ENCODE measurements at places on chromosomes 4 and X.

- no peak for DNase-seq
These were observed 119.3 kb downstream of the RASGEF1B start for GRCh38 chr4:81352446-81352835.

DNA sequence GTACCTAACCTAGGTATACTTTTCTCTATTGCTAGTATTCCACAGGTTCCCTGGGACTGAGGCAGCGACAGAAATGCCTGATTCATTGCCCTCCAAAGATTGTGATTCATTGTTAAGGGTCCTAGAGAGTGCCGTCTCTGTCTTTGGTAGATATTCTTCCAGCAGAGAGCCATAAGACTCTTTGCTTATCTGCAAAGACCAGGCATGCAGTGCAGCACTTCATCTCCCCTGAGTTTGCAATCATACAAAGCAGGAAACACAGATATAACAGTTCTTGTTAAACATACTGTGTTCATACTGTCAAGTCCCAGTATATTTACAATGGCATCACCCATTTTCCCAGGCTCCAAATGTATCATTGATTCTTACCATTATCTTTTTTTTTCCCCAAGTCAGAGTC is 47.7 kb downstream of the KLF8 start:
- no peak for DNase-seq

DNA sequence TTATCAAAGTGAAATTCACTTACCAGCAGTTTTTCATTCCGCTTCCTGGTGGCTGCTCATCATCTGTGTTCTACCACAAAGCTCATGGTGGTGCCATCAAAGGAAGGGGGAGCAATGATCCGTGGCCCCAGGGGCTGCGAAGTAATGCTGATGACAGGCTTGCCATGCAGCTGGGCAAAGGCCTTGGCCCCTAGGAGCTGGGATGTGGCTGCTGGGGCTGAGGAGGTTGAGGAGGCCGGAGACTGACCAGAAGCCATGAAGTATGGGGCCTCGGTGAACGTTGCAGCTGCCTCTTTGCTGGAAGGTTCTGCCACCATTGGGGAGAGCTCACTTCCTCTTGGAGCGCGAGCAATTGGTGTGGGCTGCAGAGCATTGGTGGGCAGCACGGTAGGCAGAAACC is 8.4 kb downstream of the C4orf54 start:
- no peak for DNase-seq

DNA sequence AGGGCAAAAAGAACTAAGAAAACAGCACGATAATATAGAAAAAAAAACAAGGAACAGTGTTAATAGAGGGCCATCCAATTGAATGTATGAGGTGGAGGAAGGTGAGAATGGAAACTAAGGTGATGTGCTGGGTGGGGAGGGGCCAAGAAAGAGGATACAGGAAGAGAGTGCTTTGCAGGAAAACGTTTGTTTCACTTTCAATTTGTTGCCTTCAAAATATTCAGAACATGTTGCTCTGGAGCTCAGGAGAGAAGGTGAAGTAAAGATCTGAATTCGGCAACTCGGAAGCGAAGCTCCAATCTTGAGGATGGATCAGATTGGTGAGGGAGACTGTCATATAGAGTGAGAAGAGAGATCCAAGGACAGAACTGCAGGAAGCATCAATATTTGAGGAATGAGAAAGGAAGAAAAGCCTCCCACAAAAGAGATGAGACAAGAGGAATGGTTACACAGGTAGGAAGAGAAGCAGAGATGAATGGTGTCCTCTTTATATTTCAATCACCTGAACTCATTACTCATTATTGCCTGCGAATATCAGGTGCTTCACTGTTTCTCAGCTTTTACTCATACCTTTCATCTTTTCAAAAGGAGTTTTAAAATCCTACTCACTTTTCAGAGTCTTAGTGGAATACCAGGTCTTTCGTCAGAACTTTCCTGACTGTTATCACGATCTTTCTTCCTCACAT is 14.7 kb upstream of the SEC24D start:
- no peak for DNase-seq

GRCh38 chrX:55638933-55639332 is 15.7 kb downstream of the FOXR2 start:
- DNase-seq, result no peak

- DNase-seq, result no peak
These were observed 192.7 kb upstream of the NUDT6 start for GRCh38 chr4:123114915-123115756.

GRCh38 chr4:39124885-39125599 is 57.3 kb upstream of the WDR19 start:
- DNase-seq, result no peak

DNA sequence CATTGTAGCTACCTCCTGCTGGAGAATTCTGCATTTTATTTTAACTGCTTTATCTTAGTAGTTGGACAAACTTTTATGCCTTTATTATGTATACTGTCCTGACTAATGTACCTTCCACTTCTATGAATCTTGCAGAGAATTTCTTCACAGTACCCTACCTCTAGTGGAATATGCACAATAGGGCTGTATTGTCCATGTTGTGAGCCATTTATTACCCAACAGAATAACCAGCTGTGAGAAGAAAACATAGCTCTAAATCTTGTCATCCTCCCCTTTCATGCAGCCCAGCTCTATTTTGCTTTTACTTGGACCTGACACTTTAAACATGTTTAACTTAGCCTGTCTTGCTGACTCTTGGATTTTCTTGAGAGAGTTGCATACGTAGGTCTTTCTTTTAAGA is 56.2 kb downstream of the MCUB start:
- DNase-seq, result no peak

DNA sequence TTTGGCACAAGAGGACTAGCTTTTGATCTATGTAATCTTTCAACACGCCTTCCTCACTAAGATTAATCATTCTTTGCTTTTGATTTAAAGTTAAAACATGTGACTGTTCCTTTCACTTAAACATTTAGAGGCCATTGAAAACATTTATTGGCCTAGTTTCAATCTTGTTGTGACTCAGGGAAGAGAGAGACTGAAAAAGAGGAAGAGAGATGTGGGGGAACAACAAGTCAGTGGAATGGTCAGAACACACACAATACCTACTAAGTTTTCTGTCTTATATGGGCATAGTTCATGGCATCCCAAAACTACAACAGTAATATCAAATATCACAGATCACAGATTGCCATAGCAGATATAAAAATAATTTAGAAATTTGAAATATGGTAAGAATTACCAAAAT is 812.9 kb upstream of the AGA start:
- DNase-seq, result no peak

- no peak for DNase-seq
These were observed 172.9 kb upstream of the GALNT7 start for GRCh38 chr4:172995704-172996103.

DNA sequence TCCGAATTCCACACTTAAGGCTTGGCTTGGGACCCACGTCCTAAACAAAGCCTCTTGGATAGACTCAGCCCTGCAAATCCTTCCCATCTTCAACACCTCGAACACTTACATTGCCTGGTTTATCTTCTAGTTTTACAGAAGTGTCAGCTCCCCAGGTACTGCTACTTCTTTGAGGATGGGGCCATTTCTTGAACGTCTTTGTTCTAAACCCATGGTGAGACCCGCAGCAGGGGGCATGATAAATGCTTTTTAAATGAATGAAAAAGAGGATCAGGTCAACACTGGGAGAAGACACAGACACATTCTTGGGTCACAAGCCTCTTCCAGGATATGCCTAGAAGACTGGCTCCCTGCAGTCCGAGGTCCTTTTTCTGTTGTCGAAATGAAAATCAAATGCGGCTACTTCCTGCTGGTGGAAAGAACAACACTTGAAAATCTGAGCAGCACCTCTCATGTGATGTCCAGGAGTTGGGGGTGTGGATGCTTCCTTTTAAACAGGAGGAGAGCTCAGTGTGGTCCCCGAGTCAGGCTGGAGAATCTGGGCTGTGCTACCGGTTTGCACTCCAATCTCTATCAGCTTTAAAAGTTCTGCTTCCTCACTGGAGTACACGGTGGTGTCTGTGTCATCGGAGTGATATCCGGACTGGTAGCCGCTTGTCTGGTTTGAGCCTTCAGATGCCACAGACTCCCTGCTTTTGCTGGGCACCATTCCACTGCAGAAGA is 45.8 kb downstream of the KDR start:
- no peak for DNase-seq

DNA sequence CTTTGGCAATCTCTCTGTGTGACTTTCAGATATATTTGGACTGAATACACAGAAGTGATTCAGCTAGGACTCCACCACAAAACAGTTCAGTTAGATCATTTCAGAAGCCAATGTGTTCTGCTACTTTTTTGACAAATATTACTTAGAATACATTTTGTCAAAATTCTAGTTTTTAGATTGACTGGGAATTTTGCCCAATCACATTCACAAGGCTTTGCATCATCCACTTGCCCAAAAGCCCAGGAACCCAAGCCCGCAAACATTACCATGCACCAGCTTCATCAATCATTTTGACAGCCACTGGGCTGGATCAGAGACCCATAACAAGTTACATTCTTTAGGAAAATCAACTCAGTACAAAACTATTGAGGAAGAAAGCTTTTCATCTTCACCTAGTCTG is 256.6 kb upstream of the NDST3 start:
- DNase-seq, result no peak

- DNase-seq, result no peak
These were observed 84.7 kb upstream of the NDST3 start for GRCh38 chr4:117949621-117950020.

DNA sequence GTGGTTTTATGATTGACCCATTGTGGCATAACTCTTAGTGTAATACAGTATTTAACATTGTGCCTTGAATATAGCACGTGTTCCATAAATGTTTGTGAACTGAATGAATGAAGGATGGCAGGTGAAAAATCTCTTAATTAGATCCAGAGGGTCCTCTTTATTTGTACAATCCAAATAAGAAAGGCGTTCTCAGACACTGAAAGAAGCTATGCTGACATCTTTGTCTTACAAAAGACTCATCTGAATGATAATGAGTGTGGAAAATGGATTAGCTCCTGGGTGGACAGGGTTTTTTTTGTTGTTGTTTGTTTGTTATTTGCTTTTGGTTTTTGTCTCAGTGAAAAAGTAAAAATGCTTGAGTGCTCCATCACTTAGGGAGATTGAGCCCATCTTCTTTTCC is 62.7 kb downstream of the NEUROG2 start:
- no peak for DNase-seq

- no peak for DNase-seq
These were observed 482.1 kb upstream of the CPEB2 start for GRCh38 chr4:14520171-14520570.

DNA sequence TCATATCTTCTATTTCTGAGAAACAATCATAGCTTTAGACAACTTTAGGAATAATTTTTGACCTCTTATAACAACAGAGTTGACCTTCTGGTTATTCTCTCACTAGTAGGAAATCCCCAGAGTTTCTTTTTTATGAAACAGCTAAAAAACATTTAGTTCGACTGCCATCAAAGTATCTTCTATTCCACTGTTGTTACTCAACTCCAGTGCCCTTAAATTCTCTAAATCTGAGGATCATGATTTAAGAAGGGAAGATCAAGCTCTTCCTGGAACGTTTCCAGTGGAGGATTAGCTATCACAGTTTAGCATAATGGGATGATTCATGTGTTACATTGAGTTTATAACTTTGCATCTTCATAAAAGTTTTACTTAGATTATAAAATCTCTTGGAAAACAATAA is 134.9 kb upstream of the VEGFC start:
- DNase-seq, result no peak

DNA sequence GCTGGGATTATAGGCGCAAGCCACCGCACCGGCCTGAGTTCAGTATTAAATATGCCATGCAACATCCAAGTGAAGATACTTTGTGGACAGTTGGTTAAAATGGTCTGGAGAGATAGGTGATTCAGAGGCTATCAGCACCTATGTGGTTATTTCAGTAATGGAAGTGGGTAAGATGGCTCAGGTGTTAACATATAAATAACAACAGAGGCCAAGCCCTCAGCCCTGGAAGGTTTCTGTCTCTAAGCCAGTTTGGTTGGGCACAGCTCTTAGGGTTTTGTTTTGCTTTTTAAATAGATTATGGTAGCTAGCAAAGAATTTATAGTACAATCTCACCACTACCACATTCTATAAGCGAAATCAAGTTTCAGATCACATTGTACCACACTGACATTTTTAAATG is 16.6 kb downstream of the FAM114A1 start:
- DNase-seq, result no peak

GRCh38 chr4:81431971-81432370 is 39.7 kb downstream of the RASGEF1B start:
- no peak for DNase-seq

- DNase-seq, result no peak
These were observed 53.9 kb downstream of the PPM1K start for GRCh38 chr4:88230461-88230891.

DNA sequence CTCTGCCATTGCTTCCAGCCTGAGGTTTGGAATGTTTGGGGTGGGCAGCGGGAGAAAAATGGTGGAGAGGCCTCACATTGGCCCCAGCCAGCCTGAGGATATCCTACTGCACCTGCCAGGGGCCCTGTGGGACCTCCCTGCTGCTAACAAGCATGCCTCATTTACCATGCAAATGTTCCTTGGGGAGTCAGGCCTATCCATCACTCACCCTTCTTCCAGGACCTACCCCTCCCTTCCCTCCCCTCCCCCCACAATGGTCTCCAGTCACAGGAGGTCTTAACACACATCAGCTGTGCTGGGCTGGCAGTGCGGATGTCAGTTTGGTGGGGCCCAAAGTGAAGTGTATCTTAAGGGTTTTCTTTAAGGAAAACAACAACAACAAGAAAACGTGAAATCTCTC is 139.2 kb downstream of the SHOX start:
- DNase-seq, result no peak

DNA sequence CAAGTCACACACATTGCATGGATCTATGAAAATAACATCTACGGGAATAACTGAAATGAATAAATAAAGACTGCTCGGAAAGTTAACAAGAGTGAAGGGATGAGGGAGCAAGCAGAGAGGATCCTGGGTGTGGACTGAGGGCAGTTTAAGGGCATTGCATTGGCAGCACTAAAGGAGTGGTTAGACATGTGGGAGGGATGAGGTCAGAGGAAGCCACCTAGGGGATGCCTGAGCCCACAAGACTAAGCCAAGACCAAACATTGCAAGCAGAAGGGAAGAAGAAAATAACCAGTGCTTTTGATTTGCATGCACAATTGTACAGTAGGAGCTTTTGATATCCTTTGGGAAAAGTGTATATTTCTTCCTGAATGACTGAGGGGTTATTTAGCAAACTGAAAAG is 106.1 kb downstream of the MSL3 start:
- DNase-seq, result no peak

DNA sequence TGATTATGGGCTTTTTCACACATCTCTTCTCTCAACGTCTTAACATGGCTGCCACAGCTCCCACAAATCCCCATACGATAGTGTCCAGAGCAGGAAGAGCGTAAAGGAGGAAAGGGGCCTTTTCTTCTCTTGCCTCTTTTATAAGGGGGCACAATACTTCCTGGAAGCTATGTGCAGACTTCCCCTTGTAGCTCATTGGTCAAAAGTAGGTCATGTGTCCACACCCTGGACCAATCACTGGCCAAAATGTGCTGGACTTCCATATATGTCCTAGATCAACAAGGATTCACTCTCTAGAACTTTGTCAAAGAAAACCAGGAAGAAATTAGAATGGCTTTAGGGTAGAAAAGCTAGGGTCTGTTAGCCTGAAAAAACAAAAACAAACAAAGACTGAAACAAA is 26.7 kb downstream of the STK32B start:
- DNase-seq, result no peak

GRCh38 chr4:38084877-38085711 is 124.9 kb downstream of the PTTG2 start:
- DNase-seq, result no peak

All from GF-D8 (cell line).